Breast epithelium (tissue), 4 donors: ENCODE measurements at places on chromosomes 2 and 18.

DNA sequence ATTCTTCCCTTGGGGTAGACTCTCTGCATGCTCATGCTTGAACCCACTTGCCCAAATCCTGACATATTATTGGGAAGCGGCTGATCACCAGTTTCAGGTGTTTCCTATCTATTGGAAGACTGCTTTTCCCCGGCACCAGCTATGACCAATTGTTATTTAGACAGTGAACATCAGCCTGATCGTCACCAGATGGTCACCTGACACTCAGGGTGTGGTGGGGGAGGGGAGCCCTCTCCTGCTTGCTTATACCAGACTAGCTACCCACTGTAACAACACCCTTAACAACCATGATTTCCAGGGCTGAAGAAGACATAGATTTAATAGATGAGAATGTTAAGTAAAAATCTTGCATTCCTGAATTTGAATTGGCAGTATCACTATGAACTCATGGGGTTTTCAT, 44.3 kb downstream of the RBM43 start:
- DNase-seq, result no peak

GRCh38 chr2:48272199-48272598, 257.8 kb upstream of the STON1 start:
- DNase-seq, result no peak

GRCh38 chr2:42895791-42896135, 103.4 kb upstream of the HAAO start:
- no peak for DNase-seq

GRCh38 chr2:81324046-81324445, 1019.5 kb upstream of the LRRTM1 start:
- DNase-seq, result no peak

DNA sequence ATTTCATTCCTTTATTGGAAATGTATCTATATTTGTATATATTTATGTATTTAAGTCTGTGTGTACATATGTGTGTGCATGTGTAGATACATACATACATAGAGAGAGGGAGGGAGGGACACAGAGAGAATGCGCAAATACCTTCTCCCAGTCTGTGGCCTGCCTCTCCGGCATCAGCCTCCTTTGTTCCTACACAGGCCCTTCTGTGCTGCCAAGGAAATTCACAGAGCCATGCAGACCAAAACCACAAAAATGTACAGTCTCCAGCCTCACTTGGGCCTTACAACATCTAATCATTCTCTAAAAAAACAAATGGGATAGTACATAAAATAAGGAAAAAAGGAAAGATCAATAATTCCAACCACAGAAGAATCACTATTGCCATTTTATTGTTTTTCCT, 8.8 kb upstream of the CRACDL start:
- DNase-seq, result peak; percentile 34

- no peak for DNase-seq
Measured at GRCh38 chr2:105237045-105237765, 4.3 kb upstream of the GPR45 start.

DNA sequence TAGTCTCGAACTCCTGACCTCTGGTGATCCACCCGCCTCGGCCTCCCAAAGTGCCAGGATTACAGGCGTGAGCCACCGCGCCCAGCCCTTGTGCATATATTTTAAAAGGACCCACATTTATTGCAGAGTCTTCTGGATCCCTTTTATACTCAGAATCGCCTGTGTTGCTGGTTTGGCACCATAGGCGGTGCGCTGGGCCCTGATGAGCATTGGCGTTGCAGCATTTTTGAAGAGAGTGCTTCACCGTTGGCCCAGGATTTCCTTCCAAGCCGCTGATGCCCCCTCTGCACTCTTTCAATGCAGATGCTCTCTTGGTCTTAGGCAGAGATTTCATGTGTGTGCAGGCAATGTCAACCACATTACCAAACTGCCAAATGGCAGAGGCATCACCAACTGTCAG, 13.5 kb upstream of the TFCP2L1 start:
- DNase-seq, result no peak

DNA sequence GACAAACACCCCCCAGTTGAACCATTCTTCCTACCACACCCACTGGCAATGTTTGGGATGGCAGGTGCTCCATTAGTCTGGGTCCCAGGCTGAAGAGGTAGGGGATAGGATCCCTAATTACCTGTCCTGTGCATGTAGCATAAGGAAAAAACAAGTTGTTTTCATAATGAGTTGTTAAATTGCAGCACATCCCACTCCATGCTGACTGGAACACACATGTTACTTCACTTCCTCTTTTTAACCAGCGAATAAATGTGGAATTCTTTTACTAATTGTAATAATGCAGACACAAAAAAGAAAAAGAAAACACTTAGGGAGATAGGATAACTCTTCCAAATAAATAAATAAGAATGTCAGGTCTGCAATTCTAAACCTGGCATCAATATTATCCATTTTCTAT, 11.8 kb upstream of the CBLN2 start:
- DNase-seq, result no peak

GRCh38 chr2:188875104-188875503, 99.1 kb upstream of the COL3A1 start:
- no peak for DNase-seq

GRCh38 chr2:226184940-226185615, 614.5 kb downstream of the IRS1 start:
- DNase-seq, result no peak

GRCh38 chr18:35122586-35123224, 81.5 kb downstream of the MAPRE2 start:
- DNase-seq, result no peak

DNA sequence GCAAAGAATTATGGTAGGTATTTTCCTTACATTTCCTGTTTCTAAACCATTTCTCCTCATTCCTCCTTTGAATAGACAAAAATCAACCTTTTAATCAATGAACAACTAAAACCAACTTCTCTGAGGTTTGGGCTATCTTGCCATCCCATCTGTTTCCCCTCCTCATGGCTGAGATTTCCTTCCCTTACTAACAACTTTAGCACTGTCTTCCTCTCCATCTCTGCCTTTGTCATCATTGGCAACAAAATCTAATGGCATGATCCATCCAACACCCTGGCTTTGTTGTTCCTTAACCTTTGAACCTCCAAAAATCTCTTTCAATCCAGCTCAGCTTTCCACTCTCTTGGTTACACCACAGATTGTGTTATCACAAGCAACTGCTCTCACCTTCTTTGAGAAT, 95.3 kb upstream of the FAM136A start:
- no peak for DNase-seq

- no peak for DNase-seq
Measured at GRCh38 chr2:144426981-144427479, 92.9 kb downstream of the ZEB2 start.

- DNase-seq, result no peak
Measured at GRCh38 chr2:202307690-202308089, 42.1 kb downstream of the NOP58 start.

- DNase-seq, result no peak
Measured at GRCh38 chr18:48757367-48757766, 193.4 kb downstream of the SMAD7 start.

- no peak for DNase-seq
Measured at GRCh38 chr2:73937103-73937885, 10.6 kb downstream of the DGUOK start.

DNA sequence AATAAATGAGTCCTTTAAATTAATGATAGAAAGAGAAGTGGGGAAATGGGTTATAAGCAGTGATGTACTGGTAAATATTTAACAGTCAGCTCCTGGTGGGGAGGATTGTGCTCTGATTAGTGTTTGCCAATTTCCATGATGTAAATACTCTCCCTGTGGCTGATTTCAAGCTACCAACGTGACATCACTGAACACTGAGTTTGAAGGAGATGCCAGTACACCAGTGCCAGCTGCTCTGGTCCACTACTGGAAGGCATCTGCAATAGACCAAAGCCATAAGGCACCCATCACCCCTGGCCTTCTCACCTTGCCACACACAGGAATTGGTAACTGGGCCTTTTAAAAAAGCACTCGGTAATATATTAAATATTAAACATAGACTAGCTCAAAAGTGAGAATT, 77.7 kb downstream of the TGOLN2 start:
- no peak for DNase-seq

DNA sequence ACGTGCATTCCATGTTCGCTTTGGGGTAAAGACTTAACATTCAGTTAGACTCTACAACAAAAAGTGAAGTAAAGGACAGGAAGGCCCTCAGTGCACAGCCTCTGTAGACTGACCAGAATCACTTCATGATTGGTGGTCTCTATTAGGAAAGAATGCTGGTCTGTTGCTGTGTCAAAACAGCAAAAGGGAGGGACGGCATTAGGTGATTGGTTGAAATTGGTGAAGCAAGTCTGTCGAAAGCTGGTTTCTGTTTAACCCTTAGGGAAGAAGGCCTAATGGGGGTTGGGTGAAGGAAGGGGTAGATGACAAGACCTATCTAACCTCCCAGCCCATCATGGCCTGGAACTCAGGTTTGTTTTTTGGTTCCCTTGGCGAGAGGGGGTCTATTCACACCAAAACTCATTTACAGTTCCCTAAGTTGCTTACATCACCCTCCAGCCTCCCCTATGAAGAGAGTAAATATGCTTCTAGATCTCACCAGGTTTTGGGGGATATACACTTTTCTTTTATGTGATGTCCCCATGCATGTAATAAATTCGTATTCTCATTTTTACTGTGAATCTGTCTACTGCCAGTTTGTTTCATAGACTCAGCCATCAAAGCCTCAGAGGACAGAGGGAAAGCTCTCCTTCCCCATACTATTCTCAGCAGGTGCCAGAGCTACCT, 65.6 kb downstream of the TMEM17 start:
- no peak for DNase-seq

DNA sequence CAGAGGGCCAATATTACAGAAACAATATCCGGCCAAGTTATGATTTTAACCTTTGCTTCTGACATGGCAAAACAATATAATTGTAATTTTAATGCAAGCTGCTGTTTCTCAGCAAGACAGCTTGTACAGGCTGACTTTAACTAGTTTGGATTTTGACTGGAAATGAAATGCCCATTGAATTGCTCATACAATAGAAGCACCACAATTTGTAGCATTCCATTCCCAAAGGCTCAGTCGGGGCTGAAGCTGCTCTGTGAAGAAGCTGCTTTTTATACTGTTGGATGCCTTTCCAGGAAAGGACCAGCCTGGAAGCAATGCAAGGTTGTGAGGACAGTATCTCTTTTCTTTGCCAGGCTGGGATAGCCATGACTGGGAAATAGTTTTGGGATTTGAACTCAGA, 677.0 kb upstream of the FANCL start:
- no peak for DNase-seq

DNA sequence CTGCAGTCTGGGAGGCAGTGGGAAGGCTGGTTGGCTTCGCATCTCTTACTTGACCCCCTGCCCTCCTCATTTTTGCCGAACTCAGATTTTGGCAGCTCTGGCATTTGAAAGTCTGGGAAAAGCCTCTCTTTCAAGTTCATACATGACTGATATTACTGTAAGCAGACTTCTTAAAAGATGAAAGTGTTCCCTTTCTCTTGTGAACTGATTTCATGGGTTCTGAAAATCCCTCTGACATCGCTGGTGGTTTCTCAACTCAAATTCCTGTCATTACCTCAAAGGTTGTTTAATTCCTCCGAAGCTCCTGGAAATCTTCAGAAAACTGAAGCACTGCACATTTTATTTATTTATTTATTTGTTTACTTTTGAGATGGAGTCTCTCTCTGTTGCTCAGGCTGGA, 16.9 kb upstream of the SLC38A11 start:
- DNase-seq, result no peak

GRCh38 chr2:169200756-169201155, 131.4 kb downstream of the DHRS9 start:
- DNase-seq, result no peak

DNA sequence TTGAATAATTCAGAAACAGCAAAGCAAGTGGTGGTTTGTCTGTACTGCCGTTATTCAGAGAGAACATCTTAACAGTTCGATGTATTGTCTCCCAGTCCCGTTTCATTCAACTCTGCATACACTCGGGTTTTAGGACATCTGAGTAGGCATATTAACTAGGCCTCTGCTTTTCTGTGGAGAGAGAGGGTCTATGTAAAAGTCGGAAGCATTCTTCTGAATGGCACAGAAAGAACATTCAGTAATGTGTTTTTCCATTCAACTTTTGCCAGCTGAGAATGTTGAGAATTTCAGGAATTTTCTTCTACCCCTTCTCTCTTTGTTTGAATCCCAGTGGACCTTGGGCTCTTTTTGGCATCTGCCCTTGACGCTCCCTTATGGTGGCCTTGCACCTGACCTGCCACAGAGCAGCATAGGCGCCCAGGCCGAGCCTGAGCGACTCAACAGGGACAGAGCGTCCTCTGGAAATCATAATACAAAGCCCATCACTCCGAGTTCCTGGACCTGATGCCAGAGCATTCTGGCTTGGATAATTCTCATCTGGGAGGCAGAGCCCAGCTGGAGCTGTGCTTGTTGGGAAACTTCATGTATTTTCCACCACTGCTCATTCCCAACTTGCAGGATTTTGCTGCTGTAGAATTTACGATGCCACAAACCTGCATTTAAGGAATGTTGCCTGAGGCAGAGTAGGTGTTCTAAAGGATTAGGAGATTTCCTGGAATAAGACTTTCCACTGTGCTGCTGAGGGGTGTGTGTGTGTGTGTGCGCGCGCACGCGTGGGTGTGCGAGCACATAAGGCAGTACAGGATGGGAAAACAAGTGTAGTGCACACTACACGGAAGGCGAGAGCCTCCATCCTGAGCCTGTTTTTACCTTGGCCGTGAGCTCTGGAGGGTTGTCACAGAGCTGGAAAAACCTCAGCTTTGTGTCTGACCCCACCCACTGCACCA, 77.2 kb upstream of the TXNDC2 start:
- DNase-seq, result no peak

- no peak for DNase-seq
Measured at GRCh38 chr18:46877329-46877987, 39.8 kb downstream of the PIAS2 start.

DNA sequence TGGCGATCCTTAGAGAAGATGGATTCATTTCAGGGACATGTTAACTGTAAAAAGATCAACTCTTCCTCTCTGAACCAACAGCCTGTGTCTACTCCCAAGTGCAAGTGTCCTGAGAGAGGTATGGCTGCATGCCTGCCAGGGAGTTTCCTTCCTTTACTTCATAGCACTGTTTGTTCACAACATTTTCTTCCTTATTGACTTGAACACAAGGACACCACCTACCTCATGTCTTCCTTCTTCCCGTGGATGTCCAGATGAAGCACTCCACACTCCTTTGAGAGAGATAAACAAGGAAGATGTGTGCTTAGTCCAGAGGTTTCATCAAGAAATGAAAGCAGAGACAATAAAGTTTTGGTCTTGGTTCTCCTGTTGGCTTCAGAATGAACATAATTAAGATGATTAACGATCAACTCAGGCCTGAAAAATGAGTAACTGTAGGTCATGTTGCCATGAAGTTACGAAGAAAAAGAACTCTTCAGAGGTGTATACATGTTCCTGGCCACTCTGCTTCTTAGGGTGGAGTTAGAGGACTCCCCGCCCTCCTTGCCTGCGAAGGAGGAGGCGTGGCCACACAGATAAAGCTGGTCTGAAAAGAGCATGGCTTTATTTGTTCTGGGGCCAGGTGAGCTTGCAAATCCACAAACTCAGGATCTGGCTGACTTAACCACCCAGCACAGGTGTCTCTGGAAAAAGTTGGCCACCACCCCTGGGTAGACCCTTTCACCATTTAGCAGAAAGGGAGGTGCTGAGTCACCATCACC, 155.0 kb upstream of the KCTD1 start:
- DNase-seq, result peak; percentile 54
